HT-29 (cell line): ENCODE measurements at places on chromosomes 7 and 10. TPM values are rescaled to one million over a fixed set of nuclear protein-coding genes. Genes with fewer than 3 reads are reported as not detected.

Gene KNDC1
- total RNA-seq, result 0.08 TPM in 1 of 2 replicates, not detected in the other

Gene ITPRID1
- total RNA-seq, result 0.05 TPM in 1 of 2 replicates, not detected in the other

Gene FAM25A
- 0.76 TPM in 1 of 2 replicates, not detected in the other for total RNA-seq

Gene TMEM236
- total RNA-seq, result not detected in 2 replicates

Gene CALHM3
- total RNA-seq, result not detected in 2 replicates

Gene INHBA
- not detected in 2 replicates for total RNA-seq

Gene BTBD16
- 4.0 and 4.7 TPM in 2 replicates for total RNA-seq

Gene GARIN1A
- under 0.01 and 0.86 TPM in 2 replicates for total RNA-seq

DNA sequence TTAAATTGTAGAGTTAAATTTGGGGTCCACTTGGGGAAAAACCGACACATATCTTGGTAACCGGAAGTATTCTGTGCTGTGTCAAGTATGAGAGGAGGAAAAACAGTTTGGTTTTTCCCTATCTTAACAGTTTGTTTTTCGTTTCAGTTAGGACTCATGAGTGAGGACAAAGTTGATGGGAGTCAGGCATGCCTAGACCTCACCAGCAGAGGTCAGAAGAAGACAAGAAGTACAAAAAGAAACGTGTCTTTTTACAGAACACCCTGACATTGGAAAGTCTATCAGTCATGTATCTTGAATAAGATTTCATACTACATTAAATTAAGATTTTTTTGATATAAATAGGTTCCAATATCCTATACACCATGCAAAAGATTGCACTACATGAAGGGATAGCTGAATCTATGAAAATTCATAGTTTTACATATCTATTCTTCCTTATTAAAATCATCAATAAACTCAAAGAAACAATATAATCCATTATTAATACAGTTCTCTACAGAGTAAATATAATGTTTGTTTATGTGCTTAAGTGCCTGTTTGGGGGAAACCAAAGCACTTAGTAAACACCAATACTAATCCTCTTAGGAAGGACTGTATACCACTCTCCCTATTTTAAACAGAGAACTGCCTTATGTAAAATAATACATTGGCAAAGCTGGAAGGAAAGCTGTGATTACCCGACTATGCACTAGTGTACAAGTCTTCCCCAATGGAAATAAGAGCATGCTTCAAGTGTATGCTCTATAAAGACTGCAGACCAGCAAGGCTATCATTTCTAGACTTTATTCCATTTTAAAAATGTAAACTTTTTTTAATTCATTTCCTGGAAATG is 95.6 kb downstream of the USP6NL start:
- peak; percentile 73 for DNase-seq

DNA sequence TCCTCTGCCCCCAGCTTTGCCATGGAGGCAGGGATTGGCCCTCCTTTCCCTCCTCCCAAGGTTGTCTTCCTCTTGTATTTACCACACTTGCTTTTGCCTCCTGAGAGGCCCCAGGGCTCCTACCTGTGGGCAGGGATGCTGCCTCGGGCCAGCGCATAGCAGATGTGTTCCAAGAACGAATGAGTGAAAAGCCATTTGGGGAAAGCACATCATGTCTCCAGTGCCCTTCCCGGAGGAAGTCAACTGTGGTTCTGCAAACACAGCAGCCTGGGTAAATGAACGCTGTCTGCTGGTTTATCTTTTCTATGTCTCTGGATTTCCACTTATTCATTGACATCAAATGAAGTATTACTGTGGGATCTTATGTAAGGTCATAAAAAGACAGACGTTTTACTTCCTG is 161.7 kb downstream of the FANK1 start:
- no peak for DNase-seq

DNA sequence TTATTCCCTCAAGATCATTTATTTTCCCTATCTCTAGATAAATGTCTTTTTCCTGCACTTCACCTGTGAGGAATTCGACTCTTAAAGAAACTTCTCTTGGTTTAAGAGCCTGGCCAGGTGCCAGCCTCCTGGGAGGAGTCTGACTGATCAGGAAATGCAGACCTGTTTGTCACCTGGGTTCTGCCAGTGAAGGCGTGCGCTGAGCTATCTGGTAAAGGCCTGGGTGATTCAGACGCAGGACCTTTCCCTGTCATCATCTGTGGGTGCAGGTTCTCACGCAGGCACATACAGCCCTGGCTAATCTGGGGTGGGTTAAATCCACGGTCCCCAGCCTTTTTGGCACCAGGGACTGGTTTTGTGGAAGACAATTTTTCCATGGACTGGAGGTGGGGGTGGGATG is 65.3 kb upstream of the AQP1 start:
- DNase-seq, result peak; percentile 98

- peak; percentile 74 for DNase-seq
Measured at GRCh38 chr10:119416855-119417254, 125.7 kb downstream of the RGS10 start.

DNA sequence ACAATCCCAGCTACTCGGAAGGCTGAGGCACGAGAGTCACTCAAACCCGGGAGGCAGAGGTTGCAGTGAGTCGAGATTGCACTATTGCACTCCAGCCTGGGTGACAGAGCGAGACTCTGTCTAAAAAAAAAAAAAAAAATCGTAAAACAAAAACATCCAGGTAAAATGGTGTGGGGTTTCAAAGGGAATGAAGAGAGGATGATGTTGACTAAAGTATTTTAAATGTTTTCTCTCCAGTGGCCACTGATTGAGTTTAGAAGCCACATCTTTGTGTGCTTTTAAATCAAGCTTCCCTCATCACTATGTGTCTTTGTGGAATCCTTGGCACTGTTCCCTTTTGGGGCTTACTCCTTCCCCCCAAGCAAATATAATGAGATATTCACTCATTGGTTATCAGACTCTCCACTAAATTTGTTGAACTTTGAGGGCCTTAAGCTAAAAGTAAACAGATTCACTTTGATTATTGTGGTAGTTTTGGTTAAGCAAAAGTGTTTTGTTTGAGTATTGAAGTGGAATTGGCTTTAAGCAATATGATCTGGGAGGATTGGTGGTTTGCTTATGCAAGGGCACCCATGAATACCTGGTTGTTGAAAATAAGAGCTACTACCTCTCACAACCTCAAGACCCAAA is 162.9 kb downstream of the CDK14 start:
- no peak for DNase-seq

DNA sequence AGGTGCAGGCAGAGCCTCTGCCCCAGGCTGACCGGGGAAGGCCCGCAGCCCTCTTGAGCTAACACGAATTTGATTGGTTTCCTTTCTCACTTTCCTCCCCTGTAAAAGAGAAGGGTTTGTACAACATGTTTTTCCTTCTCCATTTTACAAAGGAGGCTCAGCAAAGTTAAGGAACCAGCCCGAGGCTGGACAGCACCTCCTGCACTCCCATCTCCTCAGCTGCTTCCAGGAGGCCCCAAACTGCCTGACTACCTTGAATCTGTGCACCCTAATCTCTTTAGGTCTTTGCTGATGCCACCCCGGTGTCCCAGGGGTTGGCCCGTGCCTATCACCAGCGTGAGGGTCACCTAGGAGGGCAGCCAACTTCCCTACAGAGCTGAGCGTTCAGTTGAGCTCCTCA is 4.2 kb downstream of the ALKBH4 start:
- DNase-seq, result no peak

GRCh38 chr10:72665925-72666324 is 26.0 kb upstream of the MCU start:
- DNase-seq, result no peak

GRCh38 chr10:48708144-48708543 is 23.5 kb downstream of the WDFY4 start:
- no peak for DNase-seq

- no peak for DNase-seq
Measured at GRCh38 chr7:91050677-91051076, 213.6 kb upstream of the FZD1 start.

DNA sequence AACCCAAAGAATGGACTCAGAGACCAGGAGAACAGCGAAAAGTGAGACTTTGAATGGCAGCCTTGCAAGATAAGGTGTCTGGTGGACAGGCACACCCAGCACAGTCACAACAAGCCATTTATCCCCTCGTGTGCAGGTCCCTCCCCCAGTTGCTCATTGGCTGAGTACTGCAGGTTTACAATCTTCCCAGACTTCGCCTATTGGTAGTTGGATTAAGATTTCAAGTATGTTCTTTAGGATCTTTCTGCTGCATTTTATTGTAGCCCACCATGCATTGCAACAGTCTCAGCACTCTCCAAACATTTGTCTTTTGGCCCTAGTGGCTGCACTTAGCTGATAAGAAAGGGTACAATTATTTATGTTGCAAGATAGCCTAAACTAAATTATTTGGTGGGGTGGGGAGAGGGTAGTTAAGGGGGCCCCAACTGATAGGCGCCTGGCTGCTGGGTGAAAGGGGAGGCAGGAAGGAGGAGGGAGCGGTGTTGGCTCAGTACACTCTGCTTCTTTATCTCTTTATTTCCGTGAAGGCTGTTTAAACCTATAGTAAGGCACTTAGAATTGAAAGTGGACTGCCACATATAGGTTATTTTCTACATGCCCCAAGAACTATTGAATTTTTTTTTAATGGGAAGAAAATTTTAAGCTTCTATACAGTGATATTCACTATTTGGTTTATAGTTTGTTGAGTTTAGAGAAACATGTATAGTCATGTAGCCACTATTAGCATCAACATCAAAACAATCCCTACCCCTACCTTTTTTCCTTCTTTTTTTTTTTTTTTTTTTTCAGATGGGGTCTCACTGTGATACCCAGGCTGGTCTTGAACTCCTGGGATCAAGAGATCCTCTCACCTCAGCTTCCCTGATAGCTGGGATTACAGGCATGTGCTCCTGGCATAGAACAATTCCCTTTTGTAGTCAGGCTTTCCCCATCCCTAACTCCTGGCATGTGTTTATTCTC is 54.2 kb downstream of the GUSB start:
- DNase-seq, result no peak

- no peak for DNase-seq
Measured at GRCh38 chr7:83534488-83534887, 114.5 kb downstream of the SEMA3E start.

GRCh38 chr10:95739056-95739455 is 16.9 kb upstream of the ENTPD1 start:
- DNase-seq, result no peak

DNA sequence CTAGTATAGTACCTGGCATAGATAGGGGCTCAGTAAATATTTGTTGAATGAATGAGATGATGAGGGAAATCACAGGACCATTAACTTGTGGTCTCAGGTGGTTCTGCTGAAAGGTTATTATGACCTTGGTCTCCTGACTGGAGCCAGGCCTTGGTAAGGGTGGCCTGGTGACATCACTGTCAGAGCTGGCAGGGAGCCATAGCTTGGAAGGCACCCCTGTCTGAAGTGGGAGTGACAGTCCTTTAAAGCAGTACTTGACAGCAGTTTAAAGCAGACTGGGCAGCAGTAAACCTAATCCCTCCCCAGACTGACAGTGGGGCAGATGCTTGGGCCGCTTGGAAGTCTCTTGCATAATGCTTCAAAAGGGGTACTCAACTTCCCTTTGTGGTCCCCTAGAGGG is 13.4 kb downstream of the DPCD start:
- no peak for DNase-seq

DNA sequence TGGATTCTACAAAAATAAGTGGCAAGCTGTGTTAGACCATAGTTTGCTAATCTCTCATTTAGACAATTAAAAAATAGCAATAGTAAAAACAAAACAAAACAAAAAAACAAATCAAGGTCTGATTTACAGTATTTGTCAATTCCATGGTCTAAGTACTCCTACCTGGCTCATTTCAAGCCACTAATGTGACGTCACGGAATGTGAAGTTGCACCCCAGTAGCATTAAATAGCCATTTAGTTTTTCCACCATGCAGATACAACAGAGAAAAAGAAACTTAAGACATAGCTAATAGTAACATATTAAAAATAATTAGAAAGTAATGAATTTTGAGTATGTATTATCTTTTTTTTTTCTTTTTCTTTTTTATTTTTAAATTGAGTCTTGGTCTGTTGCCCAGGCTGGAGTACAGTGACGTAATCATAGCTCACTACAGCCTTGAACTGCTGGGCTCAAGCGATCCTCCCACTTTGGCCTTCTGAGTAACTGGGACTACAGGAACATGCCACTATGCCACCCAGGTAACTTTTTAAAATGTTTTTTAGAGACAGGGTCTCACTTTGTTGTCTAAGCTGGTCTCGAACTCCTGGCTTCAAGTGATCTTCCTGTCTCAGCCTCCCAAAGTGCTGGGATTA is 101.2 kb downstream of the MKX start:
- no peak for DNase-seq

DNA sequence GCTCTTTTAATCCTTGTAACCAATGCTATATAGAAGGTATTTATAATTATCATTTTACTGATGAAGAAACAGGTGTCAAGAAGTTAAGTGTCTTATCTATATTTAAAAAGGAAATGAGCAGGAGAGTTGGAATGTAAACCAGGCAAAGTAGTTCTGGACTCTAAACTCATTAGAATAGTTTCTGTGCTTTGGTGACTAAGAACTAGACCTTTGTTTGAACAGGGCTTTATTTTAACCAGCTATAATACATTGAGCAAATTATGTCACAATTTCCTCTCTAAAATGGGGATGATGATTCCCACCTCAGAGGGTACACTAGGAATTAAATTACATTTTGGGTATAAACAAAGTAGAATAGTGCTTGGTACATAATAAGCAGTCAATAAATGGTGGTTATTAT is 236.0 kb downstream of the MAGI2 start:
- DNase-seq, result peak; percentile 66

- DNase-seq, result no peak
Measured at GRCh38 chr10:114301177-114301576, 62.1 kb downstream of the VWA2 start.

- no peak for DNase-seq
Measured at GRCh38 chr10:17805921-17806577, 3.1 kb upstream of the MRC1 start.

DNA sequence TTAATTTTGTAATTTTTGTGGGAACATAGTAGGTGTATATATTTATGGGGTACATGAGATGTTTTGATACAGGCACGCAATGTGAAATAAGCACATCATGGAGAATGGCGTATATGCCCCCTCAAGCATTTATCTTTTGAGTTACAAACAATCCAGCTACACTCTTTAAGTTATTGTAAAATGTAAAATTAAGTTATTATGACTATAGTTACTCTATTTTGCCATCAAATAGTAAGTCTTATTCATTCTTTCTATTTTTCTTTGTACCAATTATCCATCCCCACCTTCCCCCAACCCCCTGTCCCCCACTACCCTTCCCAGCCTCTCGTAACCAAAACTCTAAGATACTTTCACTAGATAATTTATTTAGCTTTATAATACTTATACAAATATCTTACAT is 7.8 kb upstream of the PNPLA8 start:
- DNase-seq, result no peak
